Chondrocyte (in vitro differentiated cells): ENCODE measurements at places on chromosomes 3 and 15. TPM values are rescaled to one million over a fixed set of nuclear protein-coding genes. Genes with fewer than 3 reads are reported as not detected.

GRCh38 chr3:141643391-141643790, 94.7 kb upstream of the RNF7 start:
- H3K36me3 ChIP-seq, result no peaks in the 10 kb centered on the region
- H3K27ac ChIP-seq, result peak overlapping the region; percentile 0
- H3K4me3 ChIP-seq, result no peak overlapping the region
- no peak for DNase-seq
- no peaks in the 10 kb centered on the region for H3K27me3 ChIP-seq

DNA sequence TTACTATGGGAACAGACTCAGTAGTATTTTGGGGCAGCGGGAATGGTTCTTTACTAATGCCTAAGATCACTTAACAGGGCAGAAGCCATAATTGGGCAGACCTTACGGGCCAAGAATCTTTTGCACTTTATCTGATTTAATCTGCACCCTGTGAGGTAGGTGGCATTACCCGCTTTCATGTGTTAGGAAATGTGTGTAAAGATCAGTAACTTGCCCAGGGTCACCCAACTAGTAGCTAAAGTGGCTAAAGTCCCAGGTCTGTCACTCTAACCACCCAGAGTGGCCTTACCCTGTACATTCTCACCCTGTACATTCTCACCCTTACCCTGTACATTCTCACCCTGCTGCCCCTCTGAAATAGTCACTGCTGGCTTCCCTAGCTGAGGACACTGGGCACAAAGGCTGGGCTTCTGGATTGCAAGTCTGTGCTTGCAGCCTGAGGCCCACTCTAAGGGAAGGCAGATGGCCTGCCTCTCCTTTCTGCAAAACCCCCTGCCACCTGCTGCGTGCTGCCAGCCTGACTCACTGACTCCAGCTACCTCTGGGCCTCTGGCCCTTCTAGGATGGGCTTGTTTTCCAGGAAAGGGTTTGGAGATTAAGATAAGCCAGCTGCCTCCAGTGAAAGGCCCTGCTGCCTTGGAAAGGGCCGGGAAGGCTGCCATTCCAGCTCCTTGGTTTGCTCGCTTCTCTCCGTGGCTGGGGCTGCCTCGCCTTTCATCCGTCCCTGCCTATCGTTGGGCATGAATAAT, 37.5 kb upstream of the MYZAP start:
- no peaks in the 10 kb centered on the region for H3K27me3 ChIP-seq
- no peak overlapping the region for H3K27ac ChIP-seq
- DNase-seq, result peak; percentile 49

GRCh38 chr15:63999177-63999576, 47.1 kb downstream of the DAPK2 start:
- peaks cover 10% of the 10 kb centered on the region for H3K4me1 ChIP-seq
- H3K36me3 ChIP-seq, result no peaks in the 10 kb centered on the region
- no peaks in the 10 kb centered on the region for H3K27me3 ChIP-seq
- no peak overlapping the region for H3K4me3 ChIP-seq

DNA sequence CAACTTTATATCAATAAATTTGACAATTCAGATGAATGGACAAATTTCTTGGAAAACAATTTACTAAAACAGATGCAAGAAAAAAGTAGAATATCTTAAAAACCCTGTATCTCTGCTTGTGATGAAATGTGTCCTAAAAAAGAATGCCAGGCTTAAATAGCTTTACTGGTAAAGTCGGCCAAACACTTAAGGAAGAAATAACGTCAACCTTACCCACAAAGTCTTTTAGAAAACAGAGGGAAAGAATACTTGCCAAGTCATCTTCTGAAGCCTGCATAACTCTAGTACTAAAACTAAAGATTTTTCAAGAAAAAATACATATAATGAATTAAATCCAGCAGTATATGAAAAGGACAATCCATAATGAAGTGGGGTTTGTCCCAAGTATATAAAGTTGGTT, 111.1 kb downstream of the RASA2 start:
- H3K4me3 ChIP-seq, result no peak overlapping the region
- no peaks in the 10 kb centered on the region for H3K27me3 ChIP-seq
- peaks cover 23% of the 10 kb centered on the region for H3K4me1 ChIP-seq
- peaks cover 28% of the 10 kb centered on the region for H3K36me3 ChIP-seq
- DNase-seq, result no peak
- no peak overlapping the region for H3K27ac ChIP-seq

DNA sequence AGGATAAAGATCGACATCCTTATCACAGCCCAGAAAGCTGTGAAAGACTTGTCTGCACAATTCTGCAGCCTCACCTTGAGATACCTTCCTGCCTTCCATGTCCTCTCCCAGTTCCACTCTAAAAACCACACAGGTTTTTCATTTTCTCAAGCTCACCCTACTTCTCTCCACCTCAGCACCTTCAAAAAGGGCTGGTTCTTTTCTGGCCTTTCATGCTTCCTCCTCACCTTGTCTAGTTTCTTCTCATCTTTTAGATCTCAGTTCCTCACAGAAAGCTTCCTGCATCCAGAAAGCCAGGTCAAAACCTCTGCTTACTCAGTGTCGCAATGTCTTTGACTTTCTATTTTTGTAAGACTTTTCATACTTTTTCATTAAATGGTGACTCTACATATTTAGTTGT, 140.2 kb upstream of the STT3B start:
- H3K27ac ChIP-seq, result no peak overlapping the region
- peaks cover 6% of the 10 kb centered on the region for H3K27me3 ChIP-seq
- H3K36me3 ChIP-seq, result no peaks in the 10 kb centered on the region
- no peaks in the 10 kb centered on the region for H3K4me1 ChIP-seq
- no peak overlapping the region for H3K4me3 ChIP-seq

DNA sequence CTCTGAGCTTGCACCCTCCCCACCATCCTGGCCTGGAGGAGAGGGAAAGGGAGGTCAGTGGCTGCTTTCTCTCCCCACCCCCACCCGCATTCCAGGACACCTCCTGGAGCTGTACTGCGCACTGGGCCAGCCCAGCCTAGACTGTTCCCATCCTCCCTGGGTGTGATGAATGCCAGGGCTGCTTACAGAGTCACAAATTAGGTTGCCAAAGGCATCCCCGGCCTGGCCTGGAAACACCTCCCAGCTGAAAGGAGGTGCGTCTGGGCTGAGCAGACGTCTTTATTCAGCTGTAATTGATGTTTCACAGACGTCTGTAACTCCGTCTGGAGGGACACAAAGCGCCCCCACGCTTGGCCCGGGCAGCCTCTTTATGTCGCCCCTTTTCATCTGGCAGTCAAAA, 47.6 kb downstream of the RHCG start:
- H3K27ac ChIP-seq, result no peak overlapping the region
- H3K4me3 ChIP-seq, result no peak overlapping the region
- H3K4me1 ChIP-seq, result no peaks in the 10 kb centered on the region
- H3K36me3 ChIP-seq, result no peaks in the 10 kb centered on the region
- no peak for DNase-seq
- H3K27me3 ChIP-seq, result peaks cover 46% of the 10 kb centered on the region

DNA sequence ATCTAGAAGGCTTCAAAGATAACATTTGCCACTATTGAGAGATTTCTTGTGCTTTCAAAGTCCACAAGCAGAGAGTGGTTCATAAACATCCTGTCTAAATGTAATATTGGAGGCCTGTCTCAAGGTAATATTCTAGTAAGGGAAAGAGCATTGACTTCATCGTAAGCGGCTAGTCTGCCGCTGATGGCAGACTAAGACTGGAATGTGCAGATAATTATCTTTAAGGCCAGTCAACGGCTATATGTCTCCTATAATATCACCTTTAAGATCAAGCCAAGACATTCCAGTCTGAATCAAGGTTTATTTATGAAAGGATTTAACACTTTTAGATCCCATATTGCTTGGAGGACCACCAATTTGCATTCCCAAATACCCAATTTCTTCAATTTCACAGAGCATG, 424.2 kb upstream of the WNT5A start:
- no peaks in the 10 kb centered on the region for H3K36me3 ChIP-seq
- DNase-seq, result no peak
- no peaks in the 10 kb centered on the region for H3K4me1 ChIP-seq
- no peak overlapping the region for H3K27ac ChIP-seq

DNA sequence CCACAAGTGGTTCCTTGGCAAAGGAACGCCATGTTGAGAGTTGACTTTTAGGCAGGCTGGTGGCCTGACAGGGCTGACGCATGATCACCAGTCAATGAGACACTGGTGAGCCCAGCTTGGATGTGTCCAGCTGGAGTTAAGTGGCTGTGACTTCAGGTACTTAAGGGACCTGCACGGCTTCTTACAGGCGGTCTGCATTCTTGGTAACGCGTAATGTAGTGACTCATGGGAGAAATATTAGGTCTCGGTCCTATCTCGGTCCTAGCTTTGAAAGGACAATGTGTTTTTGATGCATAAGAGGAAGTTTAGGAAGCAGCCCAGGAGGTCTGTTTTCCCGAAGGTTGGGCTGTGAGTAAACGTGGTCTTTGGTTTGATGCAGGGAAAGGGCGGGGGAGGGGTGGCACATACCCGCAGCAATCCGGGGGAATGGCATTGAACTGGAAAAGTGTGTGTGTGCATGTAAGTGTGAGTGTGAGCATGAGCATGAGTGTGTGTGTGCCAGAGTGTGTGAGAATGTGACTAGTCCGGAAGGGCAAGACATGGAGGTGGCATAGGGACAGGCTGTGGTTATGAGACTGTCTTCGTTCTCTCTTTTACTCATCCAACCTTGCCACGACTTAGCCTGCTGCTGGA, 55.3 kb downstream of the FAM43A start:
- H3K4me1 ChIP-seq, result peaks cover 18% of the 10 kb centered on the region
- H3K27me3 ChIP-seq, result peaks cover 2% of the 10 kb centered on the region
- H3K27ac ChIP-seq, result peak overlapping the region; percentile 38
- no peak for DNase-seq
- no peaks in the 10 kb centered on the region for H3K36me3 ChIP-seq

- no peaks in the 10 kb centered on the region for H3K4me1 ChIP-seq
- no peaks in the 10 kb centered on the region for H3K36me3 ChIP-seq
- no peak overlapping the region for H3K27ac ChIP-seq
- peaks cover 40% of the 10 kb centered on the region for H3K27me3 ChIP-seq
- no peak overlapping the region for H3K4me3 ChIP-seq
Measured at GRCh38 chr3:130786306-130786705, 39.7 kb upstream of the PIK3R4 start.

DNA sequence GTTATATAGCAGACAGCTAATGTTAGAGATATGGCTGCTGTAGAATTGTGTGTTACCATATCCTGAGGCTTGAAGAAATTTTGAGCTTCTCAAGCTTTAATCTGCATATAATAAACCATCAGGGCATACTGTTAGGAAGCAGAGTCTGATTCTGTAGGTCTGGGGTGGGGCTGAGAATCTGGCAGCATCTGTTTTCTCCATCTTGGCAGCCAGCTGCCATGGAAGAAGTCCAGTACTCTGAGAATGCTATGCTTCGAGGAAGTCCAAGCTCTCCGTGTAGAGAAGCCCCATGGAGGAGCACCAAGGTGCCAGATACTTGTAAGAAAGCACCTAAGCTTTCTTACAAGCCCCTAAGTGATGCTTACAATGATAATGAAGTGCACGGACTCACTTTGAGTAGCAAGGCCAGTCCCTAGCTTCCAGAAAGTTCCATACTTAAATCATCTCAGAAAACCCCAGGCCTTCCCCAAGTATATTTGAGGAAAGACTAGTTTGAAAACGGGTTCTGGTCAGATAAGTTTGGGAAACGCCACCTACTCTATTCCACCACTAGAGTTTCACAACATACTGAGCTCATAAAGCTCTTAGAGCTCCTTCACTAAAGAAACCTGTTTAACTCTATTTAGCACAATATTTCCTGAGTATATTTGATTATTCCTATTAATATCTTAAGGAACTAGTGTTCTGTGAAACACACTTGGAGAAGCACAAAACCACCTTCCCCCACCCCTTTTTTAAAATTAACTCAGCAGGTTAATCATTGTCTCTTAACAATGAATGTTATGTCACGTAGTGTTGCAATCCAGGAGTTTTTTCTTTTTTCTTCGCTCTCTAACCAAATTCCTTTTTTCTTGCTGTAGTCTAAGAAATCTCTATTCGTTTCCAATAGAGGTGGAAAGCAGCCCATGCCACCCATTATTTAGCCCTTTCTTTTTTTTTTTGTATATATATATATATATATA, 59.9 kb upstream of the RASGRP1 start:
- H3K4me1 ChIP-seq, result peaks cover 5% of the 10 kb centered on the region
- H3K27ac ChIP-seq, result no peak overlapping the region
- peaks cover 20% of the 10 kb centered on the region for H3K27me3 ChIP-seq
- H3K4me3 ChIP-seq, result no peak overlapping the region

GRCh38 chr3:122356402-122356801, 26.6 kb downstream of the MIX23 start:
- H3K27me3 ChIP-seq, result no peaks in the 10 kb centered on the region
- no peak overlapping the region for H3K27ac ChIP-seq
- H3K4me3 ChIP-seq, result no peak overlapping the region
- H3K36me3 ChIP-seq, result peaks cover 10% of the 10 kb centered on the region
- peaks cover 3% of the 10 kb centered on the region for H3K4me1 ChIP-seq

The TTLL13 gene
- total RNA-seq, result 0.69 TPM in 1 of 3 replicates, not detected in the others

The MB21D2 gene
- 8.2 to 8.9 TPM (median 8.7 TPM) in 3 replicates for total RNA-seq
